ENCODE measurements at places on chromosomes 13 and 19.
A peak's percentile ranks its signal among the peaks of the same experiment; 100 is the strongest.

GRCh38 chr13:32284927-32285632, 30.1 kb downstream of the ZAR1L start:
- DNase-seq: peak; percentile 86

- DNase-seq: no peak
Observed at GRCh38 chr13:29484236-29484635, 111.3 kb downstream of the SLC7A1 start.

DNA sequence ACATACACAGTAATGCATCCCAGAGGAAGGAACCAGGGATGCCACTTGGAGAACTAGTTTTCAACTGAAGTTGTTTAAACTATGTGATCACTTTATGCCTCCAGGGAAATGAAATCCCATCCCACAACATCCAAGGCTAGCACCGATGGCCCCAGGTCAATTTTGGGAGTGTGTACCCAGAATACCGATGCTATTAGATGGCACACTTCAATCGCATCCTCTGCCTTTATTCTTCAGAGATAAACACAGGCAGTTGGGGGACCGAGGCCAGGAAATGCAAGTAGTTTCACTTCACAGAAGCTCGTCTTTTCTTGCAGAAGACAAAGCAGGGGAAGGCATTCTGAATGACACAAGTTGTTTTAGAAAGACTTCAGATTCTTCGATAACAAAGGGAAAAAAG, 13.8 kb downstream of the STK24 start:
- DNase-seq: no peak

DNA sequence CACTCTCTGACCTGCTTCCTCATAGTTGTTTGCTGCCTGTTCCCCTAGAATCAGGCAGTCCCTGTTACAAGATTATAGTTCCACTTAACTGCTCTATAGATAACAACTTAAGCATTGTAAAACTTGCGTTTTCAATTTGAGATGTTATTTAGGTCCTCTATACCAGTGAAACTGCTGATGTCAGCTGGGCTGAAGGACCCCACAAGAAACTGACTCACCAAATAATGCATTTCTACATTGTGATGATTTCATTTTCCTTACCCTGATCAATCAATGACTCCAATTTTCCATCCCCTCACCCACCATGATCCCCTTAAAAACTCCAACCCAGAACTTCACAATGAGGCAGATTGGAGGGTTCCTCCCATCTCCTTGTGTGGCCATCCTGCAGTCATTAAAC, 280.7 kb downstream of the SLITRK1 start:
- no peak for DNase-seq

GRCh38 chr13:27104606-27105005, 67.0 kb downstream of the USP12 start:
- DNase-seq: no peak

- DNase-seq: no peak
Observed at GRCh38 chr13:103236213-103236612, 170.0 kb upstream of the SLC10A2 start.

- DNase-seq: no peak
Observed at GRCh38 chr19:23946569-23946968, 31.9 kb downstream of the ZNF726 start.

DNA sequence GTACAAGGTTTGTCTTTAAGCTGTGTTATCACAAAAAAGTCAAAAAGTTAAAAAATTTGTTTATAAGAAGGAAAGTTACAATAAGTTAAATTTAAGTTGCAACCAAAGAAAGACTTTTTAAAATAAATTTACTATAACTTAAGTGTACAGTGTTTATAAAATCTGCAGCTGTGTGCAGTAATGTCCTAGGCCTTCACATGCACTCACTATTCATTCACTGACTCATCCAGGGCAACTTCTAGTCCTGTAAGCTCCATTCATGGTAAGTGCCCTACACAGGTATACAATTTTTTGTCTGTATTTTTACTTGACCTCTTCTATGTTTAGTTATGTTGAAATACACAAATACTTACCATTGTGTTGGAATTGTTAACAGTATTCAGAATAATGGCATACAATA, 667.9 kb upstream of the SLITRK5 start:
- no peak for DNase-seq

Measured in M059J (cell line).